ENCODE measurements at places on chromosomes 13 and 19.

- DNase-seq, result no peak
These were observed 485.3 kb downstream of the SLITRK6 start for GRCh38 chr13:85313761-85314503.

DNA sequence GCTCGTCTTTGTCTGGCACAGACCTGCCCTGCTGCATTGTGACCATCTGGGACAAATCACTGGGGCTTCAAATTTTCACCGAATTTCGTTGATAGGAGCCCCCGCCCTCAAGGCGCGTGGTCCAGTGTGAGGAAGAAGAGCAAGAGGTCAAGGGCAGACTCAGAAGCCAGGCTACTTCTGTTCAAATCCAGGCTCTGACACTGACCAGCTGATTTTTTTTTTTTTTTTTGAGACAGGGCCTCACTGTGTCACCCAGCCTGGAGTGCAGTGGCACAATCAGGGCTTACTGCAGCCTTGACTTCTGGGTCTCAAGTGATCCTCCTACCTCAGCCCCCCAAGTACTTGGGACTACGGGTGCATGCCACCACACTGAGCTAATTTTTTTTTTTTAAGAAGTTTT is 7.2 kb downstream of the SYNGR4 start:
- no peak for DNase-seq

- DNase-seq, result no peak
These were observed at the start of gene CYP2B6 for GRCh38 chr19:40990972-40991381. Gene CYP2B6 (plus strand): TSS chr19:40991282. CDS start chr19:40991306, 24 bp downstream.

DNA sequence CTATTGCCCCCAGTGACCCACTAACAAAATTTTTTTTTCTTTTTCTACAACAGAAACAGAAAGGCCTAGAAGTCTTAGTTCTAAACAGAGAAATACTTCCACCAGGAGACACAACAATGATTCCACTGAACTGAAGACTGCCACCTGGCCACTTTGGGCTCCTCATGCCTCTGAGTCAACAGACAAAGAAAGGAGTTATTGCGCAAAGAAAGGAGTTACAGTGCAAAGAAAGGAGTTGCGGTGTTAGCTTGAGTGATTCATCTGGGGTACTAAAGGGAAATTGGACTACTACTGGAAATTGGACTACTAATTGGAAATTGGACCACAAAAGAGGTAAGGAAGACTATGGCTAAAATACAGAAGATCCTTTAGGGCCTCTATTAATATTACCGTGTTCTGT is 116.6 kb downstream of the PCDH17 start:
- DNase-seq, result no peak

- no peak for DNase-seq
These were observed 551.9 kb downstream of the GPC6 start for GRCh38 chr13:93778548-93778947.

GRCh38 chr19:8332976-8333766 is 9.9 kb downstream of the KANK3 start:
- no peak for DNase-seq

DNA sequence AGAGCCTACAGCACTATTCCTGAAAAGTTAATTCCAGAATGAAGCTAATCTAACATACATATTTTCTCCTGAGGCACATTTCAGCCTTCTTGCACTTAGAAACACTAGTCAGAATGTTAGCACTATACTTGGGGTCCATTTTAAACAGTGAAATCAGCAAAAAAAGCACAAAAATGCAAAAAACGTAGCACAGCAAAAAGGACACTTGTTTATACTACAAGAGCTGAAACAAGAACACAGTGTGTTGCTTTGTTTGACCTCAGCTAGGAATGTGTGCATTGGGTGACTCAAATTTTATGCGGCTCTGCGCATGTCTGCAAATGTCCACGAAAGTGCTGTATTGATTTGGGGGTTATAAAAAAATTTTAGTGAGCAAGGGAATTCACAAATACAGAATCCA is 226.2 kb downstream of the KCNRG start:
- DNase-seq, result no peak

GRCh38 chr13:29733147-29733611 is 117.2 kb downstream of the UBL3 start:
- no peak for DNase-seq

DNA sequence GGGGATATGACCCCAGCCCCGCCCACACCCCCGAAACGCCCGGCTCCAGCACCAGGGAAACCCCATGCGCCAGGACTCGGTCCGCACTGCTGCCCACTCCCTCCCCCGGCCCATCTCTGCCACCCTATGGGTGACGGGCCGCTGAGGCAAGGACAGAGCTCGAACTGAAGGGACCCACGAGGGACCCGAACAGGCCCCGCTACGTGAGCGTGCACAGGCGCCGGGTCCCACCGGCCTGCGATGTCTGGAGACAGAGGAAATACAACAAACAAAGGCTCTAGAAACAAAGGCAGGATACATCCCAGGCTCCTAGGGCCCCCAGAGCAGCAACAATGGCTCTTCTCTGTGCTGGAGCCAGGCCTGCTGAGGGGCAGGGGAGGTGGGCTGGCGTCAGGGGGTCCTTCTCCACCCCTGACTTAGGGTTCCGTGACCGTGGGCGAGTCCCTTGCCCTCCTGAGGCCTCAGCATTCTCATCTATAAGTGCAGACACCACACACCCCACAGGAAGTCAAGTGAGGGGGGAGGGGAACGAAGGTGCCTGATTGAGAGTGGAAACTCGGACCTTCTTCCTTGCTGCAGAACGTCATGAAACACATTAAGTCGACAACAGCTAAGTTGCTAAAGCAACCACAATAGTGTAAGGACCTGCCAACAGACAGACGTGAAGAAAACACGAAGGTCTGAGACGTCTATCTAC is 3.1 kb downstream of the ABHD17A start:
- peak; percentile 15 for DNase-seq

GRCh38 chr13:99314640-99315176 is 7.5 kb upstream of the GPR183 start:
- no peak for DNase-seq

GRCh38 chr13:95403349-95404140 is 102.3 kb upstream of the ABCC4 start:
- DNase-seq, result no peak

- no peak for DNase-seq
These were observed 153.4 kb downstream of the DPF1 start for GRCh38 chr19:38070573-38070972.

- no peak for DNase-seq
These were observed 547.0 kb upstream of the GPC6 start for GRCh38 chr13:92679602-92680001.

- no peak for DNase-seq
These were observed 55.0 kb downstream of the EFNB2 start for GRCh38 chr13:106480351-106480910.

GRCh38 chr13:98020271-98020670 is 66.8 kb downstream of the IPO5 start:
- no peak for DNase-seq

- DNase-seq, result no peak
These were observed 68.2 kb downstream of the NHLRC3 start for GRCh38 chr13:39106216-39107005.
